M059J (cell line): ENCODE measurements at places on chromosomes 4 and X. TPM values are rescaled to one million over a fixed set of nuclear protein-coding genes. Genes with fewer than 3 reads are reported as not detected.

Gene RS1
- total RNA-seq: not detected in 2 replicates

Gene HERC5
- 44.4 and 59.8 TPM in 2 replicates for total RNA-seq

Gene YY2
- total RNA-seq: 0.54 and 1.1 TPM in 2 replicates

Gene SPANXD
- 175 and 210 TPM in 2 replicates for total RNA-seq

Gene TLR3
- total RNA-seq: 6.7 and 7.2 TPM in 2 replicates

Gene TSR2
- total RNA-seq: 38.7 and 41.4 TPM in 2 replicates

Gene IL21
- not detected in 2 replicates for total RNA-seq

Gene NXT2
- total RNA-seq: 22.9 and 30.5 TPM in 2 replicates

Gene XK
- 1.3 and 1.6 TPM in 2 replicates for total RNA-seq

Gene BEX2
- total RNA-seq: 8.9 and 15.4 TPM in 2 replicates

Gene TEX13D
- total RNA-seq: not detected in 2 replicates

Gene SMIM9
- not detected in 2 replicates for total RNA-seq

Gene GPR34
- not detected in 2 replicates for total RNA-seq

Gene TLL1
- 4.2 and 6.8 TPM in 2 replicates for total RNA-seq

Gene CYLC1
- not detected in 2 replicates for total RNA-seq

Gene AKAP14
- total RNA-seq: not detected in 2 replicates

Gene OPRPN
- total RNA-seq: not detected in 2 replicates

Gene SH2D1A
- not detected in 2 replicates for total RNA-seq

Gene FGB
- total RNA-seq: not detected in 2 replicates

Gene MSANTD1
- total RNA-seq: 0.10 TPM in 1 of 2 replicates, not detected in the other
